ENCODE measurements at places on chromosomes 6 and 20. TPM values are rescaled to one million over a fixed set of nuclear protein-coding genes. Genes with fewer than 3 reads are reported as not detected.
A peak's percentile ranks its signal among the peaks of the same experiment; 100 is the strongest.

DNA sequence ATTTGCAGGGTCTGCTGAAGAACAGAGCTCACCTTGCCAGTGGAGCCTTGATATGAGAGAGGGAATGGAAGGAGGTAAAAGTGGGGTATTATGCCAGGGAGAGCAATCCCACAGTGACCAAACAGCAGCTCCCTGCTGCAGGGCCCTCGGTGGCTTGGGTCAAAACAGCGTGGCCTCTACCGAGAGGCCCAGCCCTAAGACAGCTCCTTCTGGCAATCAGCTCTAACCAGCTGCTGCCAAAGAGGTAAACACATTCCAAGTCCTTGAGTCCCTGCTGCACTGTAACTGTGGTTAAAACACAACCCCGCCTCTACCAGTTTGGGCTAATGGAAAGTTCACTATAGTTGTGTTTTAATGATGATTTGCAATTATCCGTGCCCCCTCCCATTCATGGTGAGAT lies 1.4 kb upstream of the DAAM2 start:
- no peak for DNase-seq

- DNase-seq = no peak
Observed at GRCh38 chr20:24669701-24670100, 200.3 kb downstream of the SYNDIG1 start.

DNA sequence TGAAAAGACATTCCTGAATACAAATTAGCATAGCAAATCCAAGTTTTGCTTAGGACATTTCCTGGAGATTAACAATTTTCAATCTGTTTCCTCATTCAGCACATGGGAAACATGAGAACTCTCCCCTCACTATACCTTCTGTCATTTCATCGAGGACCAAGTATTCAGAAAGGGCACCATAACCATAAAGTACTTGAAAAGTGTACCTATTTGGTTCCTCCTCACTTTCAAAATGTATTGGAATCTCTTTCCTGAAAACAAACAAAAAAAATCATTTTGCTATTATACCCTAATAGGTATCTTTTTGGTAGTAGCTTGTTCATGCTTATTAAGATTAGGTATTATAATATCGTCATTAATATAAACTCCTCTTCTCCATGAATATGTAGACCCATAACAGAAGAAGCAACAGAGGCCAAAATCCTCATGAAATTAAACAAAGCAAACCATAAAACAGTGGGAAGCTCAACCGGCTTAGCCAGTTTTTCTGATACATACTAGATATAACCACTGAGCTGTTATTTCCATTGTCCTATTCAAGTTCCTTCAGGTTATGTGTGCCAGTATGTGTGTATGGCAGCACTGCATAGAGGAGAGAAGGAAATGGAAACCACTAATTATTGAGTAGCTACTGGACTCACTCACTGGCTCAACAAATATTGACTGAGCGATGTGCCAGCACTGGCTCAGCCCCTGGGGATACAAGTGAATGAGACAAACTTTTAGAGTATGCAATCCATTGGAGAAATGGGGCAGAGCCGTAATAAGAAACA lies 274.0 kb downstream of the MAFB start:
- DNase-seq = no peak

- DNase-seq = no peak
Observed at GRCh38 chr6:73719046-73719445, 23.0 kb downstream of the CD109 start.

- DNase-seq = no peak
Observed at GRCh38 chr6:132005178-132005577, 54.0 kb upstream of the CCN2 start.

- DNase-seq = no peak
Observed at GRCh38 chr20:63564036-63564810, 9.8 kb downstream of the HELZ2 start.

- DNase-seq = no peak
Observed at GRCh38 chr20:37899105-37900045, 3.6 kb upstream of the VSTM2L start.

GRCh38 chr6:138601128-138601527 lies 101.8 kb upstream of the NHSL1 start:
- no peak for DNase-seq

- no peak for DNase-seq
Observed at GRCh38 chr20:60999250-60999649, 252.8 kb upstream of the CDH4 start.

- DNase-seq = no peak
Observed at GRCh38 chr6:3240595-3240994, 13.1 kb upstream of the TUBB2B start.

DNA sequence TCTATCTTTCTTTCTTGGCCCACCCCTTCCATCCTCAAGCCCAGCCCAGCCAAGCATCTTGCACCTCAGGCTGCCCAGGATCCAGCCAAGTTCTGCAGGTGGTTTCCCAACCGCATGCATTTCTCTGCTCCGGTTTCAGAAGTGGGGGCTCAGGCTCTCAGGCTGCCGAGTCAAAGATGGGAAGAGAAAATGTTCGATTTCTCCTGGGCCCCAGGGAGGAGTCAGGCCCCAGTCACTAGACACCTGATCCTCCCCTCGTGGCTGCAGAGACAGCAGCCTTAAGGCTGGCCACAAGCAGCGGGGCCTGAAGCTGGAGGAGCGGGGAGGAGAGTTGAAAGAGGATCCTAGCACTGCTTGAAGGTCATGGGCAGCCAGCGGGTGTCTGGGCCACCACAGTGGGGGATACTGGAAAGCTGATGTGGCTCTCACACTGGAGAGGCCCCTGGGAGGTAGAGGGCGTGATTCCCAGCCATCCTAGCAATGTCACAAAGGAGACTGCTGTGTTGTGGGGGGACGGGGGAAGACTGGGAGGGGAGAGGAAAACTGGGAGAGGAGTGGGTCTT lies 42.2 kb upstream of the ZFAND3 start:
- no peak for DNase-seq

- DNase-seq = no peak
Observed at GRCh38 chr6:170269846-170270541, 20.9 kb downstream of the DLL1 start.

DNA sequence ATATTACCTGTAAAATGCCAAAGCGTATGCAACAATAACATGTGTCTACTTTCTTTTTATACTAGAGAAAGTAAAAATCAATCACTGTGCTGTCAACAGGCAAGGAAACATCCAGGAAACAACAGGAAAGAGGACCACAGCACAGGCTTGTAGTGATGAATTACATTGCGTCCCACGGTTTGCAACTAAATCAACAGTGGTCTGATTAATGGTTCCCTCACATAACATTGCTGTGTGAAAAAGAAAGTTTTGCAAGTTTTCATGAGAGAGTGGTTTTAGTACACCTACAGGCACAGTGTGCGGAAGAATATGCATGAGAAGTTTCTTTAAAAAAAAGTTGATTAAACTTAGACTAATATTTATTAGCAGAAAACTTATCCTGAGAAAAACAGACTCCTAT lies 329.5 kb upstream of the HSF2 start:
- no peak for DNase-seq

DNA sequence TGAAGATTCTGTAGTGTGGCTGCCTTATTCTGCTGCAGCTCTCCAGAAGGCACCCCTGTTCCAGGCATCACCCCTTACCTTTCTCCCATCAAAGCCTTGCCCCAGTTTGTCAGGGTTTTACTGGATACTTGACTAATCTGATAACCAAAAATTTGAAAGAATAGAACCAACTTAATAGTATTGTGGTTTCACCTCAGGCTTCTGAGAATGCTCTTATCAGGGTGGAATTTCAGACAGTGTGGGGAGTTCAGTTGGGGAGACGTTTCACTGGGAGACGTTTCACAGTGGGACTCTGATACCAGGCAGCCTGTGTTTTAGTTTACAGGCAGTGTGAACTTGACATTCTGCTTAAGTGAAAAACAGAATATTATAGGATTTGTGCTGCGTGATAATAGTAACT lies 50.5 kb downstream of the SCAND1 start:
- no peak for DNase-seq

- DNase-seq = no peak
Observed at GRCh38 chr6:113809826-113810225, 47.3 kb upstream of the MARCKS start.

GRCh38 chr6:153023977-153024708 lies 21.6 kb upstream of the MTRF1L start:
- DNase-seq = no peak

- peak; percentile 64 for DNase-seq
Observed at GRCh38 chr6:56370127-56370540, 122.8 kb upstream of the COL21A1 start.

- DNase-seq = no peak
Observed at GRCh38 chr6:130035211-130035610, 16.8 kb downstream of the L3MBTL3 start.

DNA sequence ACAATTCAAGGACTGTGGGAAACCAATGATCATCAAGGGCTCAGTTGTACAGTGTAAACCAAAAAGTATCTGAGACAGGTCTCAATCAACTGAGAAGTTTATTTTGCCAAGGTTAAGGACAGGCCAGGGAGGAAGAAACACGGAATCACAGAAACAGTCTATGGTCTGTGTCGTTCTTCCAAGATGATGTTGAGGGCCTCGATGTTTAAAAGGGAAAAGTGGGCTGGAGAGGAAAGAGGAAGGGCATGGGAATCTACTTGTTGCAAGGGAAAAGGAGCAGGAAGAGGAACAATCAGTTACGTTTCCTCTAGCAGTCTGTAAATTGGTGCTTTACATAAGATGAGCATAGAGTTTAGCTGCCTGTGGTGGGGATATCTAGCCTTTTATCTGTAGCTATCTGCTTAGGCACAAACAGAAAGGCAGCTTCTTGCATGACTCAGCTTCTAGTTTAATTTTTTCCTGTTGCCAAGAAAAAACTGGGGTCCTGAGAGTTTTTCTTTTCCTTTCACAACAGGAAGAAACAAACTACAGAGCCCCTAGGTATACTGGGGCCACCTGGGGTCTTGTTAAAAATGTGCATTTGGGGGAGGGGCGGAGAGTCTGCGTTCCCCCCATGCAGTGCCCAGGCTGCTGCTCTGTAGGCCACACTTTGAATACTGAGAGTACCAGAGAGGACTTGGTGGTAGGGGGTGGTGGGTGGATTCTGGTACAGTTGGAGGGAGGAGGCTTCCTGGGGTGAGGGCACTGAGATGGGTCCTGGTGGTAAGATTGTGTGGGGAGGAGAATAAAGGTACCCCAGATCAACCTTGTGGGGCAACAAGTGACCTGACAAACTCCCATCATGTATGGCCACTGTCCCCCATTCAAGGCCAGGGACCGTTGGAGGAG lies 35.3 kb upstream of the EZR start:
- DNase-seq = no peak

DNA sequence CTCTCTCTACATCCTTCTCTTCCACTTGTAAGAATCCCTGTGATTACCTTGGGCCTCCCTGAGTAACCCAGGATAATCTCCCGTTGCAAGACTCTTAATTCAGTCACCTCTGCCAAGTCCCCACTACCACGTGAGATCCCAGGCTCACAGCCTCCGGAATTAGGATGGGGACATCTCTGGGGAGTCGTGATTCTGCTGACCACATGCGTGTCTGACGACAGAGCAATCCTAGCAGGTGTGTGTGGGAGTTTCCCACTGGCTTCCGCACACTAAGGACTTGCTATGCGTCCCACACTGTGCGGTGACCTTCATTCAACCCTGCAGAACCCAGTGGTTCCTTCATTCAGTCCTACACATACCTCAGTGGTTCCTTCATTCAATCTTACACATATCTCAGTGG lies 11.9 kb downstream of the CDH4 start:
- DNase-seq = no peak

DNA sequence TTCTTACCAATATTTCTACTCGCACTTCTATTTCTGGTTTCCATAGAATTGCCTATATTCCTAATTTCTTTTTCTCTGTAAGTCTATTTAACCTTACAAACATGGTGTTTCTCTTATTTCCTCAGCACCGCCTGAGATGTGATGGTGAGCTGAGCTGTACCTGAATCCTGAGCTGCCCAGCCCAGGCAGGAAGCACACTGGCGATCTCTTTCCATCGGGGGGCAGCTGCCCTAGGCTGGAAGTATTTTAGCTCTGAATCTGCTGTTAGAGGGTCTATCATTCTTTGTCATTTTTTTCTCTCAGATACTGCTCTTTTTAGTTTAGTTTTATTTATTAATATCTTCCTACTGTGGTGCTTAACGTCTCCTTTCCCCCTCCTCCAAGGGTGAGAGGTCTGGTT lies 173.4 kb upstream of the SLC35B3 start:
- no peak for DNase-seq

Gene LPA
- not detected for total RNA-seq

Gene FAM110A
- total RNA-seq = 2.6 TPM

Gene TMEM14A
- total RNA-seq = 8.7 TPM

Gene TRAPPC3L
- total RNA-seq = not detected

Gene PERP
- 49.1 TPM for total RNA-seq

Gene CAP2
- total RNA-seq = 137 TPM

Gene HELZ2
- 12.8 TPM for total RNA-seq

Gene OPN5
- total RNA-seq = not detected

Gene RNF114
- total RNA-seq = 47.6 TPM

Gene KCNK16
- not detected for total RNA-seq

Gene DEF6
- total RNA-seq = 2.8 TPM

Gene RNF144B
- 18.2 TPM for total RNA-seq

Gene COL11A2
- 1.1 TPM for total RNA-seq

Gene DEFB124
- total RNA-seq = not detected

Gene PRICKLE4
- 3.3 TPM for total RNA-seq

Gene OXT
- total RNA-seq = 0.54 TPM
